ENCODE measurements at places on chromosomes 4 and X. TPM values are rescaled to one million over a fixed set of nuclear protein-coding genes. Genes with fewer than 3 reads are reported as not detected.

GRCh38 chrX:11533199-11533651 is 132.5 kb downstream of the ARHGAP6 start:
- no peak overlapping the region for H3K27ac ChIP-seq
- no peaks in the 10 kb centered on the region for H3K36me3 ChIP-seq
- no peak overlapping the region for H3K4me3 ChIP-seq
- H3K4me1 ChIP-seq, result no peaks in the 10 kb centered on the region
- H3K27me3 ChIP-seq, result no peaks in the 10 kb centered on the region

- no peak for DNase-seq
- no peaks in the 10 kb centered on the region for H3K36me3 ChIP-seq
- H3K27ac ChIP-seq, result no peak overlapping the region
Observed at GRCh38 chr4:7967501-7968261, 28.0 kb upstream of the AFAP1 start.

- no peaks in the 10 kb centered on the region for H3K27me3 ChIP-seq
- no peak overlapping the region for H3K27ac ChIP-seq
- no peak overlapping the region for H3K4me3 ChIP-seq
- no peaks in the 10 kb centered on the region for H3K36me3 ChIP-seq
- H3K4me1 ChIP-seq, result no peaks in the 10 kb centered on the region
Observed at GRCh38 chr4:62450740-62451139, 1250.6 kb downstream of the ADGRL3 start.

DNA sequence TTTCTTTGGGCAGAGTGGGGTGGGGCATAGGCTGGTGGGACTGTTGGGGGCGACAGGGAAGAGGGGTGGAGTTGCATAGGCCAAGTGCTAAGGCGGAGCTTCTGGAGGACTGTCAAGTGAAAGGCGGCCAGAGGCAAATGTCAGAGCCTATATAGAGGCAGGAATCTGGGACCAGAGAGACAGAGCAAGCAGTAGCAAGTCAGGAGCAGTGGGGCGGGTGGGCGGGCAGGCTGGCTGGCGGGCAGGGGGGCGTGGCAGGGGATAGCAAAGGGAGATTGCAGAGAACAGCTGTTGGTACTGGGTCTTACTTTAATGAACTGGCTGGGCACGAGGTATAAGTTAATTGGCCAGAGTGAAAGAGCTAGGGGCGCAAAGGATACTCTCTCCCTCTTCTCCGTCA is 89.8 kb downstream of the RTL9 start:
- H3K4me3 ChIP-seq, result no peak overlapping the region
- H3K27ac ChIP-seq, result no peak overlapping the region
- no peaks in the 10 kb centered on the region for H3K4me1 ChIP-seq
- no peaks in the 10 kb centered on the region for H3K36me3 ChIP-seq
- no peak for DNase-seq

GRCh38 chrX:50643525-50644137 is 170.4 kb downstream of the SHROOM4 start:
- DNase-seq, result no peak
- no peak overlapping the region for H3K27ac ChIP-seq
- no peaks in the 10 kb centered on the region for H3K4me1 ChIP-seq
- H3K4me3 ChIP-seq, result no peak overlapping the region

GRCh38 chr4:26104056-26104685 is 190.2 kb downstream of the SMIM20 start:
- no peaks in the 10 kb centered on the region for H3K36me3 ChIP-seq
- no peak overlapping the region for H3K27ac ChIP-seq
- H3K4me1 ChIP-seq, result no peaks in the 10 kb centered on the region
- no peak for DNase-seq
- H3K4me3 ChIP-seq, result no peak overlapping the region
- H3K27me3 ChIP-seq, result no peaks in the 10 kb centered on the region

- H3K27ac ChIP-seq, result no peak overlapping the region
- no peak for DNase-seq
- H3K4me1 ChIP-seq, result no peaks in the 10 kb centered on the region
Observed at GRCh38 chrX:128739539-128739938, 687.3 kb upstream of the ACTRT1 start.

MRFAP1L1 gene
- total RNA-seq, result 54.9 TPM

SYNPO2 gene
- total RNA-seq, result 0.22 TPM

SERTM2 gene
- total RNA-seq, result not detected

MAGEB17 gene
- total RNA-seq, result not detected

NEUROG2 gene
- not detected for total RNA-seq
